ENCODE measurements at places on chromosomes 7 and 10.
A peak's percentile ranks its signal among the peaks of the same experiment; 100 is the strongest.

GRCh38 chr10:101934686-101935305, 91.2 kb upstream of the KCNIP2 start:
- no peak for DNase-seq

DNA sequence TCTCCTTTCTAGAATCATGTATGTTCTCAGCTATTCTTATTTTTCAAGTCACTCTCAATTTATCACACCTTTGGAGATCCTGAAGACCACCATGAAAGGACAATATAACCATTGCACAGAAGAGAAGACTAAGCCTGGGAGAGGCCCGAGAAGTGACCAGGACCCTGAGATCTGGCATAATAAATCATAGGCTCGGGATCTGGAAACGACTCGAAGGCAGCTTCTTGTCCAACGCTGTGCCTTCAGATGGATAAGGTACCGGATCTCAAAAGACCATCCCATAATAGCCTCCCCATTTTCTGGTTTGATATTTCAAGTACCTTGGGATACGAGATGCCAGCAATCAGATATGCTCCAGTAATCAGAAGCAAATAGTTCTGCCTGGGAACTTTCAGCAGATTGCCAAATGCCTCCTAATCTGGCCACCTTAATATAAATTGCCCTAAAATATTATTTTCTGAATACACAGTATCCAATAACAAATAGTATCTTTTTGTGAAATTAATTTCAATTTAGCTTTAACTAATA, 179.2 kb upstream of the ZMIZ1 start:
- DNase-seq, result no peak

DNA sequence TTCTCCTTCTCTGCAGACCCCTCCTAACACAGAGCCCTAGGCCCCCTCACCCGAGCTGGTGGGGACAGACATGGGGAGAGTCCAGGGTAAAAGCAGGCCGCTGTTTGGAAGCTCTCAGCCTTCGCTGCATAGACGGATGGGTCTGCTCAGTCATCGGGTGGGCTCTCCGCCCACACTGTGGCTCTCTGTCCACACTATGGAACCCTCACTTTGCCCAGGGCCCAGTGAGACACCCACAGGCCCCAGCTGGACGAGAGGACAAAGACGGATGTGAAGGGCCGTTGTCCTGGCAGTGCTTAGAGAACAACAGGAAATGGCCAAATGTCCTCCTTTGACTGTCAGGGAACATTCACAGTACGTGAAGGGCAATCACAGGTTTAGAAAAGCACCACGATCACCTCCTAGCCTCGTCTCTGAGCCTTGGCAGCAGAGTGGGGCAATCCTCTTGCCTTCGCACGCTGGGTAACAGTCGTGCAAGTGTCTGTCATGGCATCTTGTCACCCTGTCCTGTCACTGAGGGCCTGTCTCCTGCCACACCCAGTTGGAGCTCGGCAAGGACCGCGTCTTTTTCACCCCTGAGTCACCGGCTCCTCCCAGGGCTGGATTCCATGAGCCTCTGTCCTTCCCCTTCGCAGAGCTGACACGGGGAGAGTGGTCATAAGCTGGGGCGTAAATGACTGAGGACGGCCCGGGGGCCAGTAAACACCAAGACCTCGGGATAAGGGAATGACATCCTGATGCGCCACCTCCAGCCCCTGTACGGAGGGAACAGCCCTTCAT, 80.6 kb downstream of the PRKAG2 start:
- DNase-seq, result no peak

DNA sequence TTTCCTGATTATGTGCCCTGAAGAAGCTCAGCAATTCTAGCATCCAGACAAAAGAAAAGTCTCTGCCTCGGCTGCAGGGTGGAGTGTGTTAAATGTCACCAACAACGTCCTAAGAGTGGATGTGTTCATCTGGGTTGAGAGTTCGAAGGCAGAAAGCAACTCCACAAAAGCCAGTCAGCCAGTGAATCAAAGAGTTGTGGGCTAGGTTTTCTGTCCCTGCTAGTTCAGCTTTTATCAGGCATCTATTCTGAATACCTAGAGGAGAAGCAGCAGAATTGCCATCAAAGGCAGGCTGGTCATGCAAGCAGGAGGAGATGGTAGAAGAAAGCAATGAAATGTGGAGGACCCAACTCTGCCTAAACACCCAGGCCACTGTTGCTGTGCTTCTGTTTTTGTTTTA, 205.2 kb downstream of the KLF6 start:
- DNase-seq, result no peak

GRCh38 chr10:13787015-13787421, 200.3 kb downstream of the PRPF18 start:
- DNase-seq, result peak; percentile 75

DNA sequence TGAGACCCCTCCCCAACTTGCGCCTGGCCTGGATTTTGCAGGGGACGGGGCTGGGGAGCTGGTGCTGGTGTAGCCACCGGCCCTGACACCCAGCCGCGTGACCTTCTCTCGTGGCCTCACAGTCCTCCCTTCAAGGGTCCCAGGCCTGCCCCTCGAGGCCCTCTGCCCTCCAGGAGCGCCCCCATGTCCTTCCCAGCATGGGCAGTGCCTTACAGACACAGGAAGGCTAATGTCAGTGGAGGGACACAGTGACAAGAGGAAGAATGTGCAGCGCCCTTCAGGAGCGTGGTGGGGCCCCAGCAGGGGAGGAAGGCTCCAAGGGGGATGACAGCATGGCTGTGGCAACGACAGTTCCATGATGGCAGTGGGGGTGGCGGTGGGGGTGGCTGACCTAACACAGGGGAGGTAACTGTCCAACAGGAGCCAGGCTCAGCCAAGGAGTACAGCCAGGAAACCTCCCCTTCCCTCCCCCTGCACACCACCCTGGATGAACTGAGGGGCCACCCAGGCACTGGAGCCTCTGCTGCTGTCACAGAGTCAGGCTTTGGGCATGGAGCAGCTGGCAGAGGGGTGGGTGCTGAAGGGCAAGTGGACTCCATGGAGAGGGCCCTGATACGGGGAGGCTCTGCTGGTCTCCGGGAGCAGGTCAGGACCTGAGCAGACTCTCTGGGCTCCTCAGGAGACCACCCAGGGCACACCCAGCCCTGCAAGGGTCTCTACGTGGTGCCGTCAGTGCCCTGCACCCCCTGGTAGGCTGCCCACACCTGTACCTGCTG, 76.0 kb upstream of the RET start:
- no peak for DNase-seq

DNA sequence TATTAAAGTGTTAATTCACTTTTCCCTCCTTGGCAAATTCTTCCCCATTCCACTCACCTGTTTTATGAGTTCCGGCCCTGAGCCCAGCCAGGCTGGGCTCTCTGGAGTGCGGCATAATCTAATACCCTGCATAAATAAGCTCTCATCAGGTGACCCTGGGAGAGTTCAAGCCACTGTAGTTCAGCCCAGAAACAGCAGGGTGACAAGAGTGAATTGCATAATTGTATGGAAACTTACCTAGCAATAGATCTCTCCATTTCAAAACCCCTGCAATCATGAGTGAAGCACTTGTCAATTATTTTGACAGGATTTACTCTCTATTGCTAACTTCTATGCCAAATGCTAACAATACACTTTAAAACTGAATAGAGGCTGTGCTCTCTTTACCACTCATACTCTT, 94.7 kb downstream of the OSBPL3 start:
- DNase-seq, result no peak

- DNase-seq, result no peak
These were observed 32.0 kb downstream of the CUL2 start for GRCh38 chr10:35058134-35058533.

- DNase-seq, result no peak
These were observed 60.0 kb downstream of the MLLT10 start for GRCh38 chr10:21593986-21594385.
